Choroid plexus epithelial cell (primary cell): ENCODE measurements at places on chromosomes 2 and 18.
A peak's percentile ranks its signal among the peaks of the same experiment; 100 is the strongest.

GRCh38 chr2:54545702-54546450, 89.7 kb downstream of the SPTBN1 start:
- peak; percentile 55 for DNase-seq

- DNase-seq = peak; percentile 92
Observed at GRCh38 chr2:111072220-111072871, 48.4 kb upstream of the BCL2L11 start.

DNA sequence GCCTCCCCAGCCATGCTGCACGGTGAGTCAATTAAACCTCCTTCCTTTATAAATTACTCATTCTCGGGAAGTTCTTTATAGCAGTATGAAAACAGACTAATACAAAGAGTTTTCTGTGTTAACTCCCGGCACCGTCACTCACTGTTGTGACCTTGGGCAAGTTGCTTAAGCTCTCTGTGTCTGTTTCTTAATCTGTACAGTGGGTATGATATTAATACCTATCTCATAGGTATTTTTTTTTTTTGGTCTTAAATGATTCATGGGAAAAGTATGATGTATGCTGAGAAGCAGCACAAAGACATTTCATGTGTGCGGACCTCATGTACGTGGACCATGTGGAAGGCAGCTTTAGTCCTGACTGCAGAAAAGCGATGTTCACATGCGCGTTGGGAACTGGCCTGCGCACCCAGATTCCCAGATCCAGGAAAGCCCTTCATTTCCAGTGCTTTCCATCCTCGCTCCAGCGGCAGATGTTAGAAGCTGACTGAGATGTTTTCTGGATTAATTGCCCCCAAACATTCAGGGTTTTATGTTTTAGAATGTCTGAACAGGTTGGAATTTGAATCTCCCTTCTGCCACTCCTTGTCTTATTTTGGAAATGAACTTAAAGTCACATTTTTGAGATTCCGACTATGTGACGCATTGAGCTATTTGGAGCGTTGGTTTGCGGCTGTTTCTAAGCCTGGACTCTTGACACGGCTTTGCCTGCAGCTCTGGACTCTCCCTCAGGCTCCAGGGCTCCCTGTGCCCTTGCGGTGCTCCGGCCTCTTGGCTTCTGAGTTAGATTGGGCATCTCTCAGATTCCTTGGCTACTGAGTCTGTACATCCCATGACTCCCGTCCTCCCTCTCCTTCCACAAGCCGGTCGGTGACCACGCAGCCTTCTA, 61.4 kb downstream of the SLC4A3 start:
- DNase-seq = peak; percentile 63

DNA sequence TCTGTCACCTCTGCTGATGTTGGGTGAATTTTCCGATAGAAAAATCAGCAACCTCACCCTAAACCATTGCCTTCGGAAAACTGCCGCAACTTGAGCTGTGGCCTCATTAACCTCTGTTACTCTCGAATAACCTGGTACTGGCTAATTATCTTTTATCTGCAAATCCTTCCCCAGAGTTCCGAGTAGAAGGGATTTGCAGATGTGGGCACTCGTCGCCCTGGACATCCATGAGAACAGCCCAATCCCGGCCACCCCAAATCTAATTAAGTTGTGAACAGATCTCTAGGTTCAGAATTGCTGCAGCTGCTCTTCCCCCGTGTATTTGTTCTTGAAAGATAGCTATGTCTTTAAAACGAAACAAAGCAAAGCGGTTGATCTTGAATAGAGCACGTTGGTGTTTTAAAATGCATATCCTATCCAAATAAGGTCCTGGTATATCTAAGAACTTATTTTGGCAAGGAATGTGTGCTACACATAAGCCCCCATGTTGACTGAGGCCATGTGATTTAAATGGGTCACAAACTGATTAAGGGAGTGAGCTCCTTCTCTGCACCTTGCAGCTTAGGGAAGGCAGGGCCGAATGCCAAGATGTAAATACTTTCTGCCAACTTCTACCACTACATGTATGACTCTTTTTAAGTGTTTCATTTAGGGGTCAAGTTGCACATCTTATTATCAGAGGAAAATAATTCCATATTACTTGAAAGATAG, 88.2 kb downstream of the MTCL1 start:
- no peak for DNase-seq

- DNase-seq = peak; percentile 89
Observed at GRCh38 chr2:64987956-64988419, 1.2 kb upstream of the SLC1A4 start.

- no peak for DNase-seq
Observed at GRCh38 chr2:176297067-176297466, 27.8 kb downstream of the MTX2 start.

DNA sequence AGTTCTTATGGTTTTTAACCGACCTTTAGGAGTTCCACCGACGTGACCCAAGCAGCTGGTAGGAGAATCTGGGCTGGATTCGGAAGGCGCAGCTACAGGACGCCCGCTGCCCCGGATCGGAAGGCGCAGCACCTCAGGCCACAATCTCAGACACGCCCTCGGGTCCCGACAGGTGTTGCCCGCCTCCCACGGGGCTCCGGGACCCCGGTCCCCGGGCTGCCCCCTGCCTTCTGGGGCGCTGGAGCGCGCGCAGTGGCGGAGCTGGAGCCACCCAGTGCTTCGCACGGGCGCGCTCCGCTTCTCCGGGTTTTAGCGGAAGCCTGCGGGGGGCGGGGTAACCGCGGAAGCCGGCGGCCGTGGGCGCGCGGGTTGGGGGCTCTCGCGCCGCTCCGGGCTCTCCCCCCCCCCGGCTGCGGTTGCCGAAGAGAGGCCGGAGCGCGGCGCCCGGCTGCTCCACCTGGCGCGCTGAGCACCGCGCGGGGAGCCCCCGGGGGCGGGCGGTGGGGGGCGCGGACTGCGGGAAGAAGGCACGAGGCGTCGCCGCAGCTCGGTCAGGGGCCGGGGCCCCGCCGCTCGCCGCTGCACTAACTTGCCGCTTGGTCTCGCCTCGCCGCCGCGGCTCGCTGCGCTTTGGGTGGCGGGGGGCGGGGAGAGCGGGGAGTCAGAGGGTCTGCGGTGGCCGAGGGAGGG, 718.8 kb downstream of the DPP10 start:
- no peak for DNase-seq

- DNase-seq = peak; percentile 52
Observed at GRCh38 chr2:121080013-121080772, 204.8 kb downstream of the TFCP2L1 start.

- DNase-seq = no peak
Observed at GRCh38 chr2:171348056-171348455, 85.7 kb downstream of the METTL8 start.

DNA sequence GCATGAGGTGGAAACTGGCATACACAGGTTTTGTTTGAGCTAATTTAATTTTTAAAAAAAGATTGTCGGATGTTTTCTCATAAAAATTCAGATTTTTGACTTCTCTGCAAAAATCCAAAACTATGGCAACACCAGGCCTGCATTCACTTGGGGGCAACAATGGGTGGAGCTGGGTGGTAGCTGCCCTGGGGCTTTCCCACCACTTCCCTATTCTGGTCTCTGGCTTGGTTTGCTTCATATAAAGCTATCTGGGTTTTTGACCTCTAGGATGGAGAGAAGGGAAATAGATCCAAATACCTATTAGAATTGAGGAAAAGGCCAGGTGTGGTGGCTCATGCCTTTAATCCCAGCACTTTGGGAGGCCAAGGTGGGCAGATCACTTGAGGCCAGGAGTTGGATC, 5.5 kb upstream of the CYP27A1 start:
- no peak for DNase-seq

GRCh38 chr18:55753643-55754263, 165.8 kb upstream of the TCF4 start:
- no peak for DNase-seq

DNA sequence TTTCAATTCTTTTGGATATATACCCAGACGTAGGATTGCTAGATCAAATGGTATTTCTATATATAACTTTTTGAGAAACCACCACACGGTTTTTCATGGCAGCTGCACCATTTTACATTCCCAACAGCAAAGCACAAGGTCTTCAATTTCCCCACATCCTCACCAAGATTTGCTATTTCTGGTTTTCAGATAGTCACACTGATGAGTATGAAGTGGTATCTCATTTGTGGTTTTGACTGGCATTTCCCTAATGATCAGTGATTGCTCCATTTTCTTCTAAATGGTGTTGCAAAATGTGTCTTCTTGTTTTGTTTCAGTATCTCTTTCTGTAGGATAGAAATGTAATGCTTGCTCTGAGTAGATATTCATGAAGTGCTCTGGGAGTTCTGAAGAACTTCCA, 52.0 kb downstream of the ANKRD44 start:
- DNase-seq = peak; percentile 50

DNA sequence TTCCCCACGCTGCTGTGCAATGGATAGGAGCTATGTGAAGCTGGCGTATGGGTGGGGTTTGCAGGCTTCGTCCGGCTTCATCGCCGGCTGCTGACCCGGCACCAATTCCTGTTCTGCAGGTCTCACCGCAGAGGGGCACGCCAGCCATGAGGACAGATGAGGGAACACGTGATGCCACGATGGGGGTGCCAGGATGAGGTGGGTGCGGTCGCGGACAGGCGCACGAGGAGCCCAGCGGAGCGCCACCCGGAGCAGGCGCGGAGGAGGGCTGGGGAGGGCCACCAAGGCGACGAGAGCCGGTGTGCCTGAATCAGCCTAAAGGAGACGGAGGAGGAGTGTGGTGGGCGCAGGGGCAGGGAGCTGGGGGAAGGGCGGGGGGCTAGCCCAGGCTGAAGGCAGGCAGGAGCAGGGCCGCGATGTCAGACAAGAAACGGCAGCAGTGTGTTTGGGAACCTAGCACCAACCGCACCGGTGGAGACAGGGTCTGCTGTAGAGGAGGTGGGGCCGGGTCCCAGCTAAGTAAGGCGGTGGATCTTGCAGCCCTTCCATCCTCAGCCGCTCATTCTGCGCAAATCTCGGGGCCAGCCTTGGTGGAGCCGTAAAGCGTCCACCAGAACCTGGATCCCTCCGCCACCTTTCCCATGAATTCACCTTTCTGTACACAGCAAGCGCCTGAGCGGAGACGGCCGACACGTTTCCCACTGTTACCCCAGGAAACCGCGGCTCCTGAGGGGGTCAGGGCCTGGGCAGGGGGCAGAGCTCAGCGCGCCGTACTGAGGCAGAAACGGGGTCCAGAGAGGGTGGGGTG, 17.0 kb upstream of the CD8A start:
- DNase-seq = peak; percentile 21

DNA sequence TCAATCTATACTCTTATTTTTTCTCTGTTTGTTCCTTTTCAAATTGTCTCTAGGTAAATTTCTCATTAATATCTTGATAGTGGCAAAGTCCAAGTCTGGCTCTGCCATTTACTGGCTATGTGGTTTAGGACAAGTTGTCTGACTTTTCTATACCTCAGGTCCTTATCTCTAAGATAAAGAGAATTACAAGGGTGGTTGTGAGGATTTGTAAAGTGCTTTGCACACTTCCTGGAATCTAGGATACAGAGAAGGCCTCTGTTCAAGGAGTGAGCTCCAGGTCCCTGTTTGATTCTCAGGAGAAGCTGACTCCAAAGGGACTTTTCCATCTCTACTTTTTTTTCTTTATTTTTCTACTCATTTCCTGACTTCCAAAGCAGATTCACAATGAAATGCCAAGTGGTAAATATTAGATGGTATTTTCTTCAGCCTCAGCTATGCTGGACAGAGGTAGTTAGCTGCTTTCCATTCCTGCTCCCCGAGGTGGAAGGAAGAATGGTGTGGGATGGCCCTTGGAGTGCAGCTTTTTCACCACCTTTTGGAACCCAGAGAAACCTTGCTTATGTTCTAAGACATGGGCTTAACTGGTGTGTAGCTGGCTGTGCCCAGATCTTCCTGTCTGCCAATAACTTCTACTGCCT, 90.5 kb downstream of the GALNT1 start:
- peak; percentile 25 for DNase-seq

DNA sequence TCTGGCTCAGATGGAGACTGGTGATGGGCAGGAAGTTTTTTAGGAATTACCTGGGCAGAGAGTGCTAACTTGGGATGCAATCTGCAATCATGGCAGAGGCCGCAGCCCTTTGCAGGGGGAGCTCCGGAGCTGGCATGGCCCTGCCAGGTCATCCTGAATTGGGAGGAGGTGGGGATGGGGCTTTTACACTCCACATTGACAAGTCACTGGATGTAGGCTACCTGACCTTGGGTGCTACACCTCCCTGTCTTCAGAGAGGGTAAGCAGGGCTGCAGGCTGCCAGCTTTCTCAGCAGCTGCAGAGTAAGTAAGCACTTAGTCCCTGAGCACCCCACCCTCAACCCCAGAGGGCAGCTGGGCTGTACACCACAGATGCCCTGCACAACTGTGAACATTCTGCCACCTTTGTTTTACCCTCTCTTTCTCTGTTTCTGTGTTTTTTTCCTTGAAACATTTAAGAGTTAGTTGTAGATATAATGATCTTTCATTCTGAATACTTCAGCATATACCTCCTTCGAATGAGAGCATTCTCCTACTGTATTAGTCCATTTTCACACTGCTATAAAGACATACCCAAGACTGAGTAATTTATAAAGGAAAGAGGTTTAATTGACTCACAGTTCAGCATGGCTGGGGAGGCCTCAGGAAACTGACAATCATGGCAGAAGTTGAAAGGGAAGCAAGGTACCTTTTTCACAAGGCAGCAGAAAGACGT, 6.8 kb upstream of the HS1BP3 start:
- no peak for DNase-seq

DNA sequence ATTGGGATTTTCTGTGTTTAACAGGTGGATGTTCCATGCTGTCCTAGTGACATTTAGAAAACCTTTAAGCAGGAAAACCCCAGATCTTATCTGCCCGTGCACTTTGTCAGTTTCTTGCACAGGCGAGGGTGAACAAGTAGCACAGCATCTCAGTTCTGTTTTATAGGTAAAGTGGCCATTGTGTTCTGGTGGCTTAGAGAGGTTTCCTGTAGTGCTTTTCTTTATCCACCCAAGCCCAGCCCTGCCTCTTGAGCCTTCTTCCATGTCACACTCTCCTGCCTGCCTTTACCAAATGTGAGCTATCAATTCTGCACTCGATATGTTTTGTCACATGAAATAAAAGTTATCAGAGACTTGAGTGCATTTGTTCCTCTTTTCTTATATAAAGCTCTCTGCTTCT, 135.3 kb upstream of the NOSTRIN start:
- no peak for DNase-seq

GRCh38 chr18:22109535-22109934, 59.9 kb upstream of the GATA6 start:
- no peak for DNase-seq
